ENCODE measurements at places on chromosomes 1 and 21.

GRCh38 chr1:227999056-227999930, 7.5 kb upstream of the WNT3A start:
- no peak for DNase-seq

DNA sequence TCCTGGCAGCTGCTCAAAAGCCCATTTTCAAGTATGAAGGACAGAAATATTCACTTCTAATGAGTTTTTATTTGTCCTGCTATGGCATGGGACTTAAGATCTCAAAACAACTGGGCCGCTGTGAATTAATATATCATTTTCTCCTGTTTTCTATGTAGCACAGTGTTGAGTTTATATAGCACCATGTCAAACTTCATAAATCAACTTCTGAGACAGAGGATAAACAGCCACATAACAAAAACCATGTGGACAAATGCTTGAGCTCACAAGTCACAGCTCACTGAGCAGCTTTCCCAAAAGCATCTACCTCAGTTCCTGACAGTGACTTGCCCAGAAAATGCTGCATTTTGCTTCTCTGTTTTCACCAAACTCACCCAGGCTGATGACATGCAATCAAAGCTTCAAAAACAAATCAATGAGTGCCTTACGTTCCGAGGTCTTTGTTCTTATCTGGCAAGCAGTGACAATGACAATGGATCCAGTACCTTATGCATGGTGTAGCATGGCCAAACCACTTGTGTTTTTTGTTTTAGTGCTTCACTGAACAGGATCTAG, 722.6 kb downstream of the LRRIQ3 start:
- no peak for DNase-seq

DNA sequence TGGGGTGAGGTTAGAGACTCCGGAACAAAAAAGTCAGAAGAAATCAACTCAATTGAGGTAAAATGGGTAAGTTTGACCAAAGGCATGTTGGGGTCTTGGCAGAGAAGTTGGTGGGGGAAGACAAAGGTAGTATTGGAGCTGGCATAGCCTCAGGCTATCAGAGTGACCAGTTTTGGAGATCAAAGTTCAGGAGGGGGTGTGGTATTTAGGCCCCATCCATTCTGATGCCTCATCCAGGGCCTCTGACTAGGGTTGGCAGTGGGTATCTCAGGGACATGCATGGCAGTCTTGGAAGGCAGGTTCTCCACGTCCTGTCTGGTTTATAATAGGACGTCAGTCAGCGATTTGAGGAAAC, 73.2 kb upstream of the TRABD2B start:
- no peak for DNase-seq

DNA sequence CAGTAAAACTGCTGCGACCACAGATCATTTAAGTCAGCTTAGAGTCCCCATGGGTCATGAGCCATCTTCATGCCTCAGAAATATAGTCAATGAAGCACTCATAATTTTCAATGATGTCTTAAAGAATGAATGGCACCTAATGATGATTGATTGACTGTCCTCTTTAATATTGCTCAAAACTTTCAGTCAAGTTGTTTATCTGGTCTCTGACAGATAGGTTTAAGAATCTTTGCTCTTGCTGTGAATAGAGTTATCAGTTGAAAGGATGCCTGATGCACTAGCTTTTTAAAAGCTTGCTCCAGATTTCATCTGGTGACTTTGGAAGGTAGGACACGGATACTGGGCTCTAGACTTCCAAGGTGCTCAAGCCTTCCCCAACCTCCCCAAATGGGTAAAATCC, 45.1 kb downstream of the COLGALT2 start:
- no peak for DNase-seq

GRCh38 chr1:231580874-231581273, 45.7 kb upstream of the DISC1 start:
- no peak for DNase-seq

GRCh38 chr1:103371234-103371633, 154.3 kb upstream of the RNPC3 start:
- no peak for DNase-seq
